HuH-7 (cell line): ENCODE measurements at places on chromosomes 12 and 14.

DNA sequence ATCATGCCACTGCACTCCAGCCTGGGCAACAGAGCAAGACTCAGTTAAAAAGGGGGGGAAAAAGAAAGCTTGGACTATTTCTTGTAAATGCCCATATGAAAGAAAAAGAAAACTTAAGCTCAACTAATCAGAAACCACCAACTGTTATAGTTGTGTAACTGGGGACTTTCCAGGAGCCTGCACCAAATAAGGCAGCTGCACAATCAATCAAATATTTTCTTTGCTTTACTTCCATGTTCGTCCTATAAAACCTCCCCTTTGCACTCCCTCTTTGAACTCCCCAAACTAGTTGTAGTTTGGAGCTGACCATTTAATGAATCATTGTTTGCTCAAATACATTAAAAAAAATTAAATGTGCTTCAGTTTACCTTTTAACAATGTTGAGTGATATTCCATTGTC lies 54.9 kb downstream of the OTOGL start:
- no peak for DNase-seq

GRCh38 chr14:82536566-82536965 lies 1002.9 kb upstream of the SEL1L start:
- DNase-seq = no peak

- no peak for DNase-seq
Observed at GRCh38 chr12:21615431-21615830, 10.8 kb upstream of the GYS2 start.

GRCh38 chr14:95519699-95520098 lies 3.2 kb upstream of the SYNE3 start:
- DNase-seq = no peak

GRCh38 chr14:89504091-89504490 lies 87.1 kb upstream of the FOXN3 start:
- DNase-seq = no peak

DNA sequence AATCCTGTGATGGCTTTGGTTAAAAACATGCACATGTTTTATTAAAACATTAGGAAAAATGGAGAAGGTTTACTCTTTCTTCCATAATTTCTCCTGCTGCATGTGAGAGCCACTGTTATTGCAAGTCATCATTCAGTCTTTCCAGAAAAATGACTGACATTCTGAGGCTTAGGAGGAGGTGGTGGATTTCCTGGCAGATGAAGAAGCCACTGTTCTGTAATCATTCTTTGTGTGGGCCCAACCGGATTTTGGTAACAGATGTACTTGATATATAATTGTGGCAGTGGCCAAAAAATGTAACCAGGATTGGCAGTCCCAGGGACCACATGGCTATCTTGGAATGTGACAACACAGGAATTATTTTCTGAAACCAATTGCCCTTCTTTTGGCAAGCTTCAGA lies 120.2 kb downstream of the DAAM1 start:
- no peak for DNase-seq

DNA sequence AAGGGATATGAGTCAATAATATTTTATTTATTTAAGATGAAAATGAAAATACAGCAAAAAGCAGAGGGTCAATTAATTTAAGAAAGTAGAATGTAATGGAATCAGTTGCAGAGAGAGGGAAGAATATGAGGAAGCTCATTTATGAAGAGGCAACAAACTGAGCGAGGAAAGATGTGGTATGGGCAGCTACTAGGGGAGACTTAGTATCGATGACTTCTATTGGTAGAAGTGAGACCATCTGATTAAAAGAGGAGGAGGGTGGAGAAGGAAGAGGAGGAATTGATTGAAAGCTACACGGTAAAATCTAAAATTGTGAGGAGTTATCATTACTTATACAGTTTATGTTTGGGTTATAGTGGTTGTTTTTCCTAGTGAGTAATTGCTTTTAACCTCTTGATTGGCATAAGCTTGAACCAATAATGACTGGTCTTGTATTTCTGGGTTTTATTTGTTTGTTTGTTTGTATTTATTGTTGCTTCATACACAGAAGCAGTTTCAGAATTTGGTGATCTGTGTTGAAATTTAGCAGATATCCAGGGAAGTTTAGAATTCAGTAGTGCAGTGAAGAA lies 121.0 kb downstream of the LRRIQ1 start:
- DNase-seq = no peak

DNA sequence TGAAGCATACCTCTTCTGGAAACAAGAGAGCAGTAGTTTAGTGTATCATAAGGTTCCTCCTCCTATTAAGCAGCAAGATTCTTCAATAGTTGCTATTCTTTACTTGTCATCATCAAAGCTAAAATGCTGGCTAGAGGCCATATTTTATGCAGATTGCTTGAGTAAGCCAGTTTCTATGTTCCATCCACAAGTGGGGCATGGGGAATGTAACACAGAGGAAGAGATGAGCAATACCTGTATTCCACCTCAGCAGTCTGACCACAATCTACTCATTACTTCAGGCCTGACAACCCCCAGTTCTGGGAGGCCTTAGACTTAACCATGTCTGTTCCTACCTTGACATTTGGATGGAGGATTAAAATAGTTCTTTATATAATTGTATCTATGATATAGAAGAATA lies 423.6 kb downstream of the BTG1 start:
- no peak for DNase-seq

DNA sequence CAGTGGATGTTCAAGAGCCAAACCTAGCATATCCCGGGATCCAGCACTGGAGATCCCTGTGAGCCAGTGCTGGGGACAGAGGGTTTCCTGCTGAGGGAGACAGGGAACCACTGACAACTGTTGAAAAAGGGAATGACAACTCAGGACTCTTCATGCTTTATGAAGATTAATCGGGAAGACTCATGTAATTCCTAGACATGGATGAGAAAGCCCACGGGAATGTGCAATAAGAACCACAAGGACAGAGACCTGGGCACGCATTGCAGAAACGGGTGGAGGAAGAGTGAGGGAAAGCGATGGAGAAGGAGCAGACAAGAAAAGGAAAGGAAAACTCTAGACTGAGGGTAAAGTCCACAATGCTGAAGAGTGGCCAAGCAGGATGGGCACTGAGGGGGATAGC lies 296.0 kb downstream of the PCNX1 start:
- DNase-seq = no peak

DNA sequence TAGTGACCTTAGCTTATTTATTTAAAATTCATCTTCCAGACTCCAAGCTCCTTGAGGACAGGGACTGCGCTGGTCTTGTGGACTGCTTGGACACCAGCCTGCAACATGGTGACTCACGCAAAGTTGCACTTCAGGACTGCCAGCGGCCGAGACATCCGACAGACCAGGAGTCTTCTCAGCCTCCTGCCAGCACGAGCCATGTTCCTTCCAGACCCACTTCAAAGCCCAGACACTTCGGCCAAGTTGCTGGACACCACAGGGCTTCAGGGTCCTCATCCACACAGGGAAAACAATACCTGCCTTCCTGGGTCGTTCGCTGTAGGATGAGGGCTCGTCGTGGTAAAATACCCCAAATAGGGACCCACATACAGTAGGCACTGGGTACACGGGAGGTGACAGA lies 88.7 kb downstream of the BCL11B start:
- no peak for DNase-seq
